ENCODE measurements at places on chromosomes 1 and 21. TPM values are rescaled to one million over a fixed set of nuclear protein-coding genes. Genes with fewer than 3 reads are reported as not detected.

DNA sequence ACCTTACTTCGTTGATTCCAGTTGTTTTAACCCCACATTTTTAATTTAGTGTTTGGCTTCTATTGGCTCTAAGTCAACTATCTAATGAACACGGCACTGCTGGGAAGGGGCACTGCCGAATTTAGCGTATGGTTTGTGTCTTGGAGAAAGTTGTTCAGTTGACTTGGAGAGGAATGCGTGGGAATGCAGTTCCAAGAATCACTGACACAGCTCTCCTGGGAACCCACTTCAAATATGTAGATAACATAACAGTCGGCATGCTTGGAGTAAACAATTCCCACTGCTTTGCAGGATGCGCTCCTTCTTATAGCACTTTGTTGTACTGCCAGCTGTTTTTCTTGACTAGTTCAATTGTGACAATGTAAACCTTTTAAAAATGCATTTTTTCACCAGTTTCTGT is 104.3 kb downstream of the RYR2 start:
- no peak for DNase-seq
- H3K36me3 ChIP-seq, result no peaks in the 10 kb centered on the region
- no peak overlapping the region for H3K27ac ChIP-seq
- no peak overlapping the region for H3K4me3 ChIP-seq

DNA sequence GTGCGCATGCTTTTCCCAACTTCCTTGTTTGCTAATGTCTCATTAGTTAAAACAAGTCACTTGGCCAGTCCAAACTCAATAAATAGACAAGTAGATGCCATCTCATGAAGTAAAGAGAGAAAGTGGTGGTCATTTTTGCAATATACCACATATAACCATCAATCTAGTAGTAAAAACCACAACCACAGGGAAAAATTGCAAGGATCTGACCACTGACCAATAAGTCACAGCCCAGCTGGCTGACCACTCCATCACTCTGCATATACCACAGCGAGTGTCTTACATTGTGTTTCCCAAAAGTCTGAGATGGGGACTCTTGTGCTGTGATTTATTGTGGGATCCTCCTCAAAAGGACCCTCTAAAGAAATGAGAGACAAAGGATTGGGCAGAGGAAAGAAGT is 76.0 kb downstream of the FH start:
- no peak overlapping the region for H3K4me3 ChIP-seq
- no peaks in the 10 kb centered on the region for H3K4me1 ChIP-seq
- H3K27me3 ChIP-seq, result peaks cover 9% of the 10 kb centered on the region
- no peak for DNase-seq
- H3K27ac ChIP-seq, result no peak overlapping the region

Gene RGS18
- not detected for total RNA-seq

- no peak overlapping the region for H3K4me3 ChIP-seq
- no peak overlapping the region for H3K27ac ChIP-seq
- no peaks in the 10 kb centered on the region for H3K4me1 ChIP-seq
- no peak for DNase-seq
- H3K27me3 ChIP-seq, result no peaks in the 10 kb centered on the region
- no peaks in the 10 kb centered on the region for H3K36me3 ChIP-seq
Measured at GRCh38 chr21:22174746-22175145, 1176.5 kb downstream of the NCAM2 start.

DNA sequence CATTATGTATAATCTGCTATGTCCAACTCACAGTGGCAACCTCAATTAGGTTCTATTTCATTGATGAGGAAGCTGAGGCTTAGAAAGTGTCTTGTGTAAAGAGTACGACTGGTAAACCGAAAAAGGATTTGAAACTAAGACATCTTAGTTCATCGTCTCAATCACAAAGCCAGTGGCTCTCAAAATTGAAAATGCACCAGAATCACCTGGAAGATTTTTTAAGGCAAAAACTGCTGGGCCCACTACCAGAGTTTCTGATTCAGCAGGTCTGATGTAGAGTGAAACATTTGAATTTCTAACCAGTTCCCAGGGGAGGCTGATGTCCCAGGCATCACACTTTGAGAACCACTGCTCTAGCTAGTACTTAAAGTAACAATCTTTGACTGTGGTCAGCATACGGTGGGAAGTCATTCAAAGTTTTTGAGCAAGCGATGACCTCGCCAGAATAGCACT is 5.2 kb upstream of the LRRC53 start:
- no peaks in the 10 kb centered on the region for H3K36me3 ChIP-seq
- DNase-seq, result no peak
- no peak overlapping the region for H3K4me3 ChIP-seq
- H3K4me1 ChIP-seq, result no peaks in the 10 kb centered on the region
- peaks cover 4% of the 10 kb centered on the region for H3K27me3 ChIP-seq
- H3K27ac ChIP-seq, result no peak overlapping the region

GRCh38 chr21:16086121-16086520 is 356.3 kb downstream of the USP25 start:
- H3K36me3 ChIP-seq, result no peaks in the 10 kb centered on the region
- no peaks in the 10 kb centered on the region for H3K27me3 ChIP-seq

All from activated CD4-positive, alpha-beta T cell treated with anti-CD3 and anti-CD28 coated beads for 36 hours (primary cell).